ENCODE measurements at places on chromosomes 13 and 19.

- DNase-seq = peak; percentile 83
Measured at GRCh38 chr13:111184458-111185401, 69.6 kb downstream of the ARHGEF7 start.

DNA sequence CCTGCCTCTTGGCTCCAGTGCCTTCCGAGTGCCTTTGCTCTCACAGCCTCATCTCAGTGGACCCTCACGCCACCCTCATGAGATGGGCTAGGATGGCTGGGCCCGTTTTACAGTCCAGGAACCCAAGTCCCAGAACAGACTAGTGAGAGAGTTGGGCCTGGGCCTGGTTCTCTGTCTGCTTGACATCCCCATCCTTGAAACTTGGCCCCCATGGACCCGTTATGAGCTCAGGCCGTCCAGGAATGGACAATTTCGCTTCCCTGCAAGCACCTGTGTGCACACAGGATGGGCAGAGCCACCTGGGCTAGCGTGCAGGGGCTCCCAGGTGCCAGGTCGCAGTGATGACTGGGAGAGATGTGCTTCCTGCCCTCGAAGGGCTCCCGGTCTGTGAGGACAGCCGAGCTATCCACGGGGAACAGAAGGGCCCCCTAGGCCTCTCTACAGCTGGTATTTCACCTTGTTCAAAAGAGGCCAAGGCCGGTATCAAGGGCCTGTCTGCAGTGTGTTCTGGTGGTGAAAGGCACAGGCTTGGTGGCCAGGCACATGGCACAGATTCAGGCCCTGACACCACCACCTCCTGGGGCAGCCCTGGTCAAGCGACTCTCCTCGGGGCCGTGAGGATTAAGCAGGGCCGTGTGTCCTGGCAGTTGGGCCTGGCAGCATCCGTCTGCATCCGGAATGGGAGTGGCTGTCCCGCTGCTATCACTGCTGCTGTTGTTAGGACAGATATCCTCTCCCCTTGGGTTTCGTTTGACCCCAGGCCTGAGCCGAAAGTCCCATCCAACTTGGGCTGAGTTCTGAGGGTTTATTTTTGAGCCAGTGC, 38.9 kb downstream of the CAPN12 start:
- DNase-seq = no peak

GRCh38 chr19:2056837-2057192, 5.8 kb upstream of the MKNK2 start:
- DNase-seq = no peak

DNA sequence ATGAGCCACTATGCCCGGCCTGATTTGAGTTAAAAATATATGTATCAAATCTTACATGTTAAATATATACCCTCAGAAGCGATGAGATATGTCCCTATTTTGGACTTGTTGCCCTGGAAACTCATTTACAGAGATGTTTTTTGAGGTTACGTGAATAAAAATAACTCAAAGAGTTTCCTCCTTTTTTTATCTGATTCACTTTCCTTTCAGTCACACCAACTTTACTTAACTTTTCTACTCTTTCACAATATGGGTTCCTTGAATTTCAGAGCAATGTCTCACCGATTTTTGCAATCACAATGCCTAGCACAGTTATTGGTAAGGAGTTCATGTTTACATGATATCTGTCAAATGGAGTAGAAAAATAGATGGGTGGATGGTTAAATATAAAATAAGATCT, 2.3 kb downstream of the OR7C2 start:
- no peak for DNase-seq

GRCh38 chr13:46489586-46490023, 63.4 kb upstream of the LRCH1 start:
- no peak for DNase-seq

- no peak for DNase-seq
Measured at GRCh38 chr19:47464675-47465419, 6.8 kb downstream of the SLC8A2 start.

GRCh38 chr19:12867120-12868099, 13.8 kb downstream of the DNASE2 start:
- no peak for DNase-seq

GRCh38 chr13:73981595-73981994, 152.6 kb downstream of the KLF12 start:
- DNase-seq = no peak

GRCh38 chr13:25625414-25625813, 253.6 kb downstream of the ATP8A2 start:
- no peak for DNase-seq

GRCh38 chr13:84417416-84417815, 535.1 kb upstream of the SLITRK1 start:
- DNase-seq = no peak

- no peak for DNase-seq
Measured at GRCh38 chr13:28981530-28981929, 161.4 kb downstream of the MTUS2 start.

DNA sequence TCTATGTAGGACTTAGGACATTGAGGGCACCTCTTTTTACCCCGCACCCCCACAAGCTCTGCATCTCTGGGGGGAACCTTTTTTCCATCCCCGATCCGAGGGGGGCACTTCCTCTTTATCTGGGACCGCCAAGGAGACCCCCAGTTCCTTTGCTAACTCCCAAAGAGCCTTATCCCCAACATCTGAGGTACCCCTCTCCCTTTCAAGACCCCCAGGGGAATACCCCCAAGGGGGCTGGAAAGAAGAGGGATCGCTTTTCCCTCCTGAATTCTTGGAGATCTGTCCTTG, 1.1 kb downstream of the TNFSF9 start:
- no peak for DNase-seq

GRCh38 chr13:46663206-46664037, 110.5 kb downstream of the LRCH1 start:
- DNase-seq = no peak

GRCh38 chr13:57123681-57124080, 17.0 kb upstream of the PRR20A start:
- DNase-seq = peak; percentile 56

DNA sequence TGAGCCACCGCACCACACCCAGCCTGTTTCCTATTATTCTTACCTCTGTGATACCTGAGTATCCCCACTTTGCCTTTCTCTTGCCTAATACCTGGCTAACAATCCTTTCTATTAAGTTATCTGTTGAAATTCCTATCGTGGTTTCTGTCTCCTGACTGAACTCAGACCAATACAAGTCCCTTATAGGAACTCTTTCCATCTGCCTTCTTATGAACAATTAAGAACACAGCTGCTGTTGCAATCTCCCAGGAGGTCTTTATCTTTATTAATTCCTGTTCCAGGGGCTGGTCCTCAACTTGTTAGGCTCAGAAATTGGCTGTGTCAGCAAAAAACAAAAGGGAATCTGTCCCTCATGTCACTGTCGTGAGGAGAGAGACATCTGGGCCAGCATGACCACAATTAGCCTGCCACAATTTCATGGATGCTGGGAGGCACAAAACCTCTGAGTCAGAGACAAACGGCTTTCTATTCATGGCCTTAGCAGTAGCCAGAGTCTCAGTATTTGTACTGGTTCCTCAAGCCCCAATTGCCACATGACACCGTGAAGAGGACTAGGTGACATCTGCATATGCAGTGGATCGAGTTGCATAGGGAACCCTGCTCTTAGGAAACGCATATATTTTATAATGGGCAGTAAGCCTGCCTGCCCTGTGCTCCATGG, 58.2 kb downstream of the NUFIP1 start:
- DNase-seq = no peak

- DNase-seq = no peak
Measured at GRCh38 chr13:101706651-101707050, 254.2 kb downstream of the ITGBL1 start.

DNA sequence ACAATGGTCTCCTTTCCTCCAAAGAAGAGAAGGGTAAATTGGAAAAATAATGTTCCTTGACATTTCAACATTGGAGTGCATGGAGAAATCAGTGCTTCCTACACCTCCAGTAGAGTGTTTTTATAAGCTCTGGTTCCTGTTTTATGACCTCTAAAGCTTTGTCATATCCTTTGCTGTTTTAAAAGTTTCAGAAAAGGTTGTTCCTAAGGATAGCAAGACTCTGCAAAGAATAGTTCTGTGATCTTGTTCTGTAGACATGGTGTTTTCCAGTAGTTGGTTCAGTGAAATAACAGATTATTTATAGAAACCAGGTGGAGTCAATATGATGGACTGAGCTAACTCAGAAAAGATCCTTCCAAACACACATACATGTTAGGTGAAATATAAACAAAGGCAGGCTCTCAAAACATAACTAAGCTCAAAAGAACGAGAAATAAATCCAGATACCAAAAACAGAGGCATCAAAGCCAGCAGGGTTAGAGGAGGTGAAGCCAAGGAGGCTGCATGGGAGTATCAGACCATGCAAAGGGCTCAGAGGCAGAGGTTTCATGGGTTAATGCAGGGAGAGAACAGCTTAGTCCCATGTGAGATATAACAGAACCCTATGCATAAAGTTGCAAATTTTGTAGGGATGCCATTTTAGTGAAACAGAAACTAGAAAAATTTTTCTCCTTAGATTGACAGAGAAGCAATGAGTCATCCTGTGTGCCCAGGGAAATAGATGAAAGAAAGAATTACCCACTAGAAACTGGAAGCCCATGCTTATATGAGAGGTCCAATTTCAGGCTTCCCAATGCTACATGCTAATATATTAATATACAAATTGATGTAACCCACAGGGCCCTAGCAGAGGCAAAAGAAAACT, 44.3 kb downstream of the SHISA2 start:
- no peak for DNase-seq

- no peak for DNase-seq
Measured at GRCh38 chr13:75369981-75370380, 112.0 kb downstream of the TBC1D4 start.

- no peak for DNase-seq
Measured at GRCh38 chr13:95677564-95678266, 776 bp downstream of the DNAJC3 start.

- no peak for DNase-seq
Measured at GRCh38 chr19:2487842-2488241, 11.9 kb downstream of the GADD45B start.

GRCh38 chr13:110471833-110472162, 89.7 kb downstream of the RAB20 start:
- DNase-seq = no peak

GRCh38 chr13:95184317-95184716, 116.9 kb downstream of the ABCC4 start:
- DNase-seq = no peak

DNA sequence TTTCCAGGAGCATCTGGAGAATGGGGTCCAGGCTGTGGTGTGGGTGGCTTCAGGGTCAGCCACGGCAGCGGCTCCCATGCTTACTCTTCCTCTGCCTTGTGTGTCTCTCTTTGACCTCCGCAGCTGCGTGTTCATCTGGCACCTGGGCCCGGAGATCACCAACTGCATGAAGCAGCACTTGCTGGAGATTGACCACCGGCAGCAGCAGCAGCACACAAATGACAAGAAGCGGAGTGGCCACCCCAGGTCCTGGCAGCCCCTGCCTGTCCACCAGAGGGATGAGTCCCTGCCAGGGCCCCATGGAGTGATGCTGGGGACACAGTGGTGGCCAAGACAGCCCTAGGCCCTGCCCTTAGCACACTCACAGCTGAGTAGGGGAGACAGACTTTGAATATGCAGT, 18.4 kb upstream of the OVOL3 start:
- no peak for DNase-seq

DNA sequence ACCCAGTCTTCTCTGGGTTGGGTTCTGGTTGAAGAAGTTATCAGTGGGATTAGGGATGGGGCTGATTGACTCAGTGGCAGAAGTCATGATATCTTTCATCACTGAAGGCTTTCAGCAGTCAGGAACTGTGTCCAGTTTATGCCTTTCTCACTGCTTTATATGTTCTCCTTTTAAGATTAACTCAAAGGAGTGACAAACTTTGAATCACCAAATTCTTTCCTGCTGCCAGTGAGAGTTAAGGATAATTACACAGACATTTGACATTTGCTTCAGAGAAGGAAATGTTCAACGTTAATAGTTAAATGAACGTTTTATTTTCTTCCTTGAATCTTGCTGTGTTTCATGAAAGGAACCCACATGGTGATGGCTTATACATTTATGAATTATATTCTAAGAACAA, 41.0 kb upstream of the CNMD start:
- no peak for DNase-seq

DNA sequence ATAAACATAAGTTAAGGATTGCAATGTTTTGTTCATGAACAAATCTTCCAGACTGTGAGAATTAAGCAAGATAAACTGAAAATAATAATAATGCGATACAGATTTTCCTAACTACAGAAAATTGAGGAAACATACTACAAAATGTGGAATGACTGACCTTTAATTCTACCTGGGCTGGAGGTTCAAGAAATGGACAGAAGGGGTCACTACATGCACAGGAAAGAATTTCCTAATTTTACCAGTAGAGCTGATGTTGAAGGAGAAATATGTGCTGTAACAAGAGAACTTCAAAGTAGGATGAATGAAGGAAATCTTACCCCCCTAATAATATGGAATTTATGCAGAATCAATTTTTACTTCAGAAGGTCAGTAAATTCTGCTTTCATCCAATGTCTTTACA, 62.3 kb downstream of the ZNF627 start:
- DNase-seq = no peak

GRCh38 chr13:112574834-112575613, 12.9 kb downstream of the TUBGCP3 start:
- DNase-seq = no peak

DNA sequence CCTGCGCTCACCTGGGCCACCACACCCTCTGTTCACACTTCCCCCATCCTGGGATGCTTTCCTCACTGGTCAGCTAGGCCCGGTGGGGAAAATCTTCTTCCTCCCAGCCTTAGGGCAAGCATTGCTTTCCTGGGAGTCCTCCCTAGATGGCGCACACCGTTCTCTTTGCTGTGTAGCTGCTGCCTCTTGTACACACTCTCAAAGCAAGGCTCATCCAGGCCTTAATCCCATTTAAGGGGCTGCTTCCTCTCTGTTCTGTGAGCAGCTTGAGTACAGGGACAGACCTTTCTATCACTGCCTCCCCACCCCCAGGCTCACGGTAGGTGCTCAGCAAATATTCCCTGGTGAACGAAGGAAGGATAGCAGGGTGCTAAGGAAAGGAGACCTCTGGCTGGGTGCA, 11.1 kb downstream of the SLC7A10 start:
- DNase-seq = no peak

DNA sequence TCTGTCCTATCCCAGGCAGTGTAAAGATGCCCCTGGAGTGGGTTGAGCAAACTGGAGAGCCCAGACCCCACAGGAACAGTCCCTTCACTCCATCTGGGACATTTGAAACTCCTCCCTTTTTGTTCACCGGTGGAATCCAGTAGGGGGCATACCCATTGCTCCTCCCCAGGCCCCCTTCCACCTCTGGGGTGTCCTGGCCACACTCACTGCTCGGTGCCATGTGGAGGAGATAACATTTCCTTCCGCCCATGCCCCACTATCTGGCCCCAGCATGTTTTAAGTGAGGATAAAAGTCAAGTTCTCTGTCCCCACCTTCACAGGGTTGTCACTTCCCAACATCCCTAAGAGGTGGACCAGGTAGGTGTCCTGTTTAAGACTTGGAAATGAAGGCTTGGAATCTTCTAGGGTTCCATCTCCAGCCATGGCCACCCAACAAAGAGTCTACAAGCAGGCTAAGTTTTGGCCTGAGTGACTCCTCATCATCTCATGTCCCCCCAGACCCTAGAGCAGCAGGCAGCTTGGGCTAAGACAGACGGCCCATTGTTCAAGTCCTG, 9.3 kb downstream of the ZNF526 start:
- DNase-seq = no peak

- DNase-seq = no peak
Measured at GRCh38 chr13:22091971-22092300, 421.1 kb downstream of the FGF9 start.

GRCh38 chr13:51244637-51245405, 22.6 kb downstream of the FAM124A start:
- no peak for DNase-seq

Measured in NCI-H1092 (cell line).